ENCODE measurements at places on chromosomes 6 and 20. TPM values are rescaled to one million over a fixed set of nuclear protein-coding genes. Genes with fewer than 3 reads are reported as not detected.

- peak; percentile 53 for DNase-seq
Observed at GRCh38 chr6:168384045-168385036, 56.6 kb upstream of the SMOC2 start.

- no peak for DNase-seq
Observed at GRCh38 chr6:143200167-143200770, 139.6 kb downstream of the AIG1 start.

PRL gene
- total RNA-seq: not detected

- DNase-seq: no peak
Observed at GRCh38 chr20:25860531-25861150, 164.0 kb upstream of the ZNF337 start.

GRCh38 chr6:168372889-168373288 is 53.3 kb upstream of the DACT2 start:
- no peak for DNase-seq

DNA sequence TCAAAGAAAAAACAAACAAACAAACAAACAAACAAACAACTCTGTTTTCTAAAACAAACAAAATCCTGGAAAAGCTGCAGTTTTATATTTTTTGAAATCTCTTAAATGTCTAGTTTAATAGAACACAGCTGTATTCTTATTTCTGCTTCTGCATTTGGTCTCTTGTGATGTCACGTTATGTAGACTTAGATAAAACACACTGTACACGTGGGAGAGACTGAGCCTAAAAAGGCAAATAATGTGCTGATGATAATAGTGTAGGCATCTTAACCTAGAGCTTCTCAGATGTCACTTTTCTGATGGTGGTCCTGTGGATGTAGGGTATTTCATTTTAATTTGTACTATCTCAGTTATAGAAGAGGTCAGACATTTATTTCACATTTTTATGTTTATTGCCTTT is 261.7 kb downstream of the UTRN start:
- no peak for DNase-seq

GRCh38 chr6:100186552-100186951 is 192.5 kb upstream of the MCHR2 start:
- no peak for DNase-seq

CALHM5 gene
- total RNA-seq: 0.81 TPM

SLC52A3 gene
- total RNA-seq: not detected

DNA sequence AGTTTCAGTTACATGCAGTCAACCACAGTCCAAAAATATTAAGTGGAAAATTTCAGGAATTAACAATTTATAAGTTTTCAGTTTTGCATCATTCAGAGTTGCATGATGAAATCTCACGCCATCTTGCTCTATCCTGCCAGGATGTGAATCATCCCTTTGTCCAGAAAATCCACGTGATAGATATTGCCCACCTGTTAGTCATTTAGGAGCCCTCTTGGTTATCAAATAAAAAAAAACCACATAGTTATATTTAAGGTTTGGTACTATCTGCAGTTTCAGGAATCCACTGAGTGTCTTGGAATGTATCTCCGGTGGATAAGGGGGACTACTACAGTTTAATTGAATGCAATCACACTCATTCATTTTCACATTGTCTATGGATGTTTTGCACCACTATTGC is 1249.0 kb upstream of the CITED2 start:
- DNase-seq: peak; percentile 2

HLA-DQA1 gene
- total RNA-seq: not detected

DNA sequence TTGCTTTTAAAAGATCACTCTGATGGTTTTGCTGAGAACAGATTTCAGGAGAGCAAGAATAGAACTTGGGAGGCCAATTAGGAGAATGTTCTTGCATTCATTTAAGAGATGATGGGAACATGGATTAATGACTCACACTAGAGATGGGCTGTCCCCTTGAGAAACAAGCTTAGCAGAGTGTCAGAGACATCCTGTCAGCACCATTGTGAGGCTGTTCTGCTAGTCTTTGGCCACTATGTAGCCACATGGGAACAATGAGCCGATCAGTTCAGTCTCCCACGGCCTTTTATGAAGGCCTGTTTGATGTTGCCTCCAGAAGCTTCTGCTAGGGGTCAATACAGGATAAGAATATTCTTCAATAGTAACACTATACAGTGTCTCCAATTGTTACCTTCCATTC is 113.0 kb upstream of the EYA4 start:
- no peak for DNase-seq

DNA sequence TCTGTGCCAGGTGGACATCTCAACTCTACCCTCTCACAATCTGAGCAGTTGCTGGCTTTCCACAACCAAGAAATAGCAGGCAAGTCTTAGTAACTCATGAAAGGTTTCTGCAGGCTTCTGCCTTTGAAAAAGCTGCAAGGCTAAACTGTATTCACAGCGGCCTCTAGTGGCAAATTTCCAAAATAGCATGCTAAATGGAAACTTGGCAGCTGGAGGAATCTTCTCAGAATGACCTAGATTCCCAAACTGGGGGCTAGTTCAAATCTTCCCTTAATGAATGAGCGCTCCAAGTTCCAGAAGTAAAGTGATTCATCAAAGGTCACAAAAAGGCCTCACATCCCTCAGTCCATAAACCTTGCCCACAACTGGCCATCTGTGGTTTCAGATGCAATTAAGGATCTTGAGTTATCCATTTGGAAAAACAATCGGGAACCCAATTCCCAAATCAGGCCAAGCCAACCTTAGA is 11.9 kb upstream of the CPNE5 start:
- no peak for DNase-seq

- no peak for DNase-seq
Observed at GRCh38 chr20:2130683-2131082, 29.1 kb downstream of the STK35 start.

GRCh38 chr20:31691646-31692275 is 30.9 kb downstream of the BCL2L1 start:
- no peak for DNase-seq

DNA sequence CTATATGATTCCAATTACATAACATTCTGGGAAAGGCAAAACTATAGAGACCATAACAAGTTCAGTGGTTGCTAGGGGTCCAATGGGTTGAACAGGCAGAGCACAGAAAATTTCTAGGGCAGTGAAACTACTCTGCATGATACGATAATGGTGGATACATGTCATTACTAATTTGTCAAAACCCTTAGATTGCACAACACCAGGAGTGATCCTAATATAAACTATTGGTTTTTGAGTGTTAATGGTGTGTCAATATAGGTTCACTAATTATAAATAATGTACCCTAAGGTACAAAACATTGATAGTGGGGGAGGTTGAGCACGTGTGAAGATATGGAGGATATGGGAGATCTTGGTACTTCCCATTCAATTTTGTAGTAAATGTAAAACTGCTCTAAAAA is 42.4 kb upstream of the PLN start:
- no peak for DNase-seq

GRCh38 chr6:128114164-128114563 is 213.3 kb upstream of the THEMIS start:
- no peak for DNase-seq

DNA sequence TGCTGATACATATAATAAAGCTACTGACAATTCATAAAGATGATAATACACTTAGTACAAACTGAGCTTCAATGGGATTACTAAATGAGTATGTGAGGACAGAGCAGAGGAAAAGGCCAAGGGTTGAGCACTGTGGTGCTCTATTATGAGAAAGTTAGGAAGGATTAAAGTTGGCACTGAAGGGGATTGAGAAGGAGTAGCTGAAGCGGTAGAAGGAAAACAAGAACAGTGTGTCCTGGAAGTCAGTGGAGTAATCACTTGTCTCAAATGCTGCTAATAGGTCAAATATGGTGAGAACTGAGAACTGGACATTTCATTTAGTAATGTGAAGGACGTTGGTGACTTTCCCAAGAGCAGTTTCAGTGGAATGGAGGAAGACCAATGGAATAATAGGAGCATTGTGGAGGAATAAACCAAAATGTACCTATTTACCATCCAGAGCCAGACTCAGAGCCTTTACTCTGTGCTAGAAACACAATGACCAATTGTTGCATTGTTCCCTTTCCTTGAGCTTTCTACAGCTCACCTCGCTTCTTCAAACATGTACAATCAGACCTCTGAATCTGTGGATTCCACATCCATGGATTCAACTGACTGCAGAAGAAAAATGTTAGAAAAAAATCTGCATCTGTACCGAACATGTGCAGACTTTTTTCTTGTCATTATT is 255.9 kb downstream of the LAMA2 start:
- DNase-seq: no peak

- DNase-seq: no peak
Observed at GRCh38 chr6:81764531-81764930, 12.1 kb upstream of the TENT5A start.

- peak; percentile 2 for DNase-seq
Observed at GRCh38 chr6:89375427-89376267, 23.1 kb upstream of the UBE2J1 start.

- peak; percentile 39 for DNase-seq
Observed at GRCh38 chr6:155219299-155219698, 44.5 kb upstream of the CLDN20 start.

SLC22A2 gene
- not detected for total RNA-seq

FLOT1 gene
- 137 TPM for total RNA-seq

- peak; percentile 88 for DNase-seq
Observed at GRCh38 chr20:1816384-1817381, 78.5 kb upstream of the SIRPA start.

DNA sequence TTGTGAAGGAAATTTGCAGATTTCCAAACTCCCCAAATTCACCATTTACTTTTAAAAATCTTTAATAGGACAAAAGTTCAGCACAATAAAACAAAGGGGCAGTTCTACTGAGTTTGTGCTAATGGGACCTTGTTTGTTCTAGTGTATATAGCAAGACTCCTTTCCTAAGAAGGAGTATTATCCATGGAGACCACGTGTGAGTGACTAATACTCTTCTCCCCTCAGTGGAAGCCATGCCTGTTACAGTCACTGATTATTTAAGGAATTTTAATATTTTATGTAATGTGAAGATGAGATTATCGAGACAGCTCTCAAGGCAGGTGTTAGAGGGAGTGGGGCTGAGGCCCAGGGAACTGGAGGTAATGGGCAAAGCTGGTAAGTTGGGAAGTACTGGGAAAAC is 16.4 kb upstream of the QKI start:
- no peak for DNase-seq

GRCh38 chr6:150528648-150529285 is 70.9 kb upstream of the PLEKHG1 start:
- no peak for DNase-seq

ECT2L gene
- not detected for total RNA-seq

MYLIP gene
- 14.3 TPM for total RNA-seq

- DNase-seq: no peak
Observed at GRCh38 chr20:43092386-43093088, 97.2 kb downstream of the PTPRT start.

DNA sequence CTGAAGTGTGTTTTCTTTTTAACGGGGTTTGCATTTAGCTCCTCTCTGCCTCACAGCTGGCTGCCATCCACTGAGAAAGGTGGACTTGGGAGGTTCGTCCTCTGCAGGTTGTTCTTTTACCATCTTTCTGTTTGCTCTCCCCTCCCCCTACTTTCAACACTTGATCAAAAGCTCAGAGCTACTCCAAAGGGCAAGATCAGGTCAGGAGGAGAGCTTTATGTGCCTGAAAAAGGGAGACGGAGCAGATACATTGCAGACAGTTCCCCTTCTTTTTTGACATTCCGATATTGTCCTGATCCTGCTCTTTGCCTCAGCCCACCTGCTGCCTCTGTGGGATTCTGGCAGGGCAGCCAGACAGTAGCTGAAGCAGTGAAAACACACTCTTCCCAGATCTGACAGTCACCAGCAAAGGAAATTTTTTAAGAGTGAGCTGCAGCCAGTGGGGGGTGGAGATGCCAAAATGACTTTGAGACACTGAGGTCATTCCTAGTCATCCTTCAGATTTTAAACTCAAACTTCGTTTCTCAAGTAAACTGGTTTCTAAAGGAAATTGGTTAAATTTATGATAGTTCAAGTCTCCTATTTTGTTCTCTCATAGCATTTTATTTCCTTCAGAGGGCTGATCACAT is 26.5 kb downstream of the SMLR1 start:
- peak; percentile 42 for DNase-seq

C6orf52 gene
- not detected for total RNA-seq

PPIL1 gene
- 52.9 TPM for total RNA-seq

DNA sequence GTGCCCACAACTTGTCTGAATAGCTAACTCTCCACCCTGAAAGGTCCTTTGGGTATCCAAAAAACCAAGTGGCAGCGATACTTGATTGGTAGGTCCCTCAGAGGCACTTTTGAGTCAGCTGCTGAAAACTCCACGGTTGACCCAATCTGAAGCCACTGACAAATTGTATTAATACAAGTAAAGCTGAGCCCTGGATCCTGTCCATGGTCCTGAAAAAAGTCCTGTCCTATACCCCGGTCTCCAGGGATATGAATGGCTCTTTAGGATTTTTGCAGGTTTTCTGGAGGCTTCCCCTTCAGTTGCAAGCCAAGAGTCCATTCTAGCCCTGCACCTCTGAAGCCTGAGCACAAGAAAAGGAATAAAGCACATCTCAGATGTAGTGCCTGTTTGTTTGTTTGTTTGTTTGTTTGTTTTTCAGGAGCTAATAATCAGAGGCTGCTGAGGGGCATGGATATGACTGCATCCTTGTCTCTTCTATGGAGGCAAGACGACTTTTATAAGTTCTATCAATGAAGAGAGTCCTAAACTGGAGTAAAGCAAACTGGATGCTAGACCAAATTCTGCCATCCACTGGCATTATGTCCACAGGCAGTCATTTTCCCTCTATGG is 1.7 kb upstream of the SLC12A5 start:
- peak; percentile 29 for DNase-seq

DNA sequence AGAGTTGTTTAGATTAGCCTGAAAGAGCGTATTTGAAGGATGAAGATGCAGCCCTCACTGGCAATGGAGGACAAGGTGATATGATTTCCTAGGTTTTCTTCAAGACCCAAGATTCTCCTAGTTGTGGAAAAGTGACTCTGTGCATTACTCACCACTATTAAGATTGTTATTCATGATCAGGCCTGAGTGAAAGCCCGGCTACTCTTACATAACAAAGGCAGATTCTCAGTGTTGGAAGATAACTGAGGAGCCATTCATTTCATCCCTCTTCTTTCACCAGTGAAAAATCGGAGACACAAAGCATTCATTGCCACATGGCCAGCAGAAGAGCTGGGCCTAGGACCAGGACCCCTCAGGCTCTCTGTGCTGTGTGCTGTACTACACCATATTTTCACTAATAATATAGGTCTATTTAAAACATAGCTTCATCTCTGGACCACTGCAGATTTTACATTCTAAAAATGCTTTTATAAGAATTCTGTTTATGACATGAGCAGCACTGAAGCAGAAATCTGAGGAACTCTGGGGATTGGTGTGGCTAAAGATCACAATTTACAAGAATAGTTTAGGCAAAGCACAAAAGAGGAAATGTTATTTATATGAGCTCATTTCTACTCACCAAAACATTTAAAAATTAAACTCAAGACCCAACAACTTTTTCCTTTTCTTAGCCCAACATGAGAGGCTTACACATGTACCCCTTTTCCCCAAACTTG is 181.9 kb upstream of the CCN2 start:
- no peak for DNase-seq

- peak; percentile 72 for DNase-seq
Observed at GRCh38 chr6:168370310-168370991, 50.9 kb upstream of the DACT2 start.

GRCh38 chr20:2005831-2006426 is 12.1 kb upstream of the PDYN start:
- DNase-seq: peak; percentile 37

FKBP1C gene
- total RNA-seq: not detected
